Activated naive CD8-positive, alpha-beta T cell treated with anti-CD3 and anti-CD28 coated beads, Interleukin-2, amount 50 U/mL, for 16 hours (primary cell): ENCODE measurements at places on chromosomes 12 and 14.

DNA sequence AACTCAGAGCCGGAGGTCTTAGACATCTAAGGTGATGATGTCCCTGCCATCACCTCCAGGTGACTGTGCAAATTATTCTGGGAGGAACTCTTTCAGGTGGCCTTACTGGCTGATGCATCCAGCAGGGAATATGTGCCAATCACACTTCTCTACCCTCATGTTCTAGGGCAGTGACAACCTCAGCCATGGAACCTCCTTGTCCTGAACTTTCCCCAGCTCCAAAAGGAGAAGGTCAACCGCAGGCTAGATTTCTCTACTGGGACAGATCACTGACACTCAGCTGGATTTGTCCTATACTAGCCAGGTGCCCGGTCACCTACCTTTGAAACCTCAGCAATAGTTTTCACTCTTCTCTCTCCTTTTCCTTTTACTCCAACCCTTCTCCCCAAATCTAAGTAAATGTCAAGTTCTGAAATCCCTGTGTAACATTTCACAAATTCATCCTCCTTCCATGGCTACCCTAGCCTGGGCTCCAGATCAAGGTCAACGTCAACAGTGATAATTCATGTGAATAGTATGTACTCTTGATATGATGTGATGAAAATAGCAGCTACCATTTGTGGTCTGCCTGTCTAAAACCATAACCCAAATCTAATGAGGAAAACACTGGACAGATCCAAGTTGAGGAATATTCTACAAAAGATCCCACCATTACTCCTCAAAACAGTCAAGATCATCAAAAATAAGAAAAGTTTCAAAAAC is 115.0 kb upstream of the EGLN3 start:
- no peak for DNase-seq

DNA sequence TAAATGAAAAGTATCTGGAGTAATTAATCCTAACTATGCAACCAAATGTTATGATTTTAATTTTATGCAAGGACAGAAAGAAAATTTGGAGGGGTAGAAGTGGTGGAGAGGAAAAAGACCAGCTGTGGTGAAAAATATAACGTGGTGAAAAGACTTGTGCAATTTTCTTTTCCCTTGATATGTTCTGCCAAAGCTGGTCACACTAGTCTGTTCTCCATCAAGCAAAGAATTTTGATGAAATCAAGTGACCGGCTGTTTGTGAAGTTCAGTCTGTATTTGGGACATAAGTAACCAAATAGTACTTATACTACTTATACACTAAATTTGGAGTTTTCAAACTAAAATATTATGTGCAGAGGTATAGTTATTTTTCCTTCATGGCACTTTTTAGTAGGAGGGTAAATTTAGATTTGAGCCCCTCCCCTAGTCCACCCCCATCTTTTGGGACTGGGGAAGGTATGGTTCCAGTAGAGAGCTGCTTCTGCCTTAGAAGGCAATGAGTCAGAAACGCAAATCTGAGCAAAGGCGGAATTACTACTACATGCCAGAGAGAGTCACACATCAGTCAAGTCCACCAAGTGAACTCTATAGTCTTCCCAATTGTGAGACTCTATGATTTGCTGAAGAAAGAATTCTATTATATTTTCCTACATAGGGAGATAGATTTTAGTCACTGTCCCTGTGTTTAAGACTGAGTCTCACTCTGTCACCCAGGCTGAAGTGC is 229.7 kb downstream of the SLC25A21 start:
- no peak for DNase-seq

DNA sequence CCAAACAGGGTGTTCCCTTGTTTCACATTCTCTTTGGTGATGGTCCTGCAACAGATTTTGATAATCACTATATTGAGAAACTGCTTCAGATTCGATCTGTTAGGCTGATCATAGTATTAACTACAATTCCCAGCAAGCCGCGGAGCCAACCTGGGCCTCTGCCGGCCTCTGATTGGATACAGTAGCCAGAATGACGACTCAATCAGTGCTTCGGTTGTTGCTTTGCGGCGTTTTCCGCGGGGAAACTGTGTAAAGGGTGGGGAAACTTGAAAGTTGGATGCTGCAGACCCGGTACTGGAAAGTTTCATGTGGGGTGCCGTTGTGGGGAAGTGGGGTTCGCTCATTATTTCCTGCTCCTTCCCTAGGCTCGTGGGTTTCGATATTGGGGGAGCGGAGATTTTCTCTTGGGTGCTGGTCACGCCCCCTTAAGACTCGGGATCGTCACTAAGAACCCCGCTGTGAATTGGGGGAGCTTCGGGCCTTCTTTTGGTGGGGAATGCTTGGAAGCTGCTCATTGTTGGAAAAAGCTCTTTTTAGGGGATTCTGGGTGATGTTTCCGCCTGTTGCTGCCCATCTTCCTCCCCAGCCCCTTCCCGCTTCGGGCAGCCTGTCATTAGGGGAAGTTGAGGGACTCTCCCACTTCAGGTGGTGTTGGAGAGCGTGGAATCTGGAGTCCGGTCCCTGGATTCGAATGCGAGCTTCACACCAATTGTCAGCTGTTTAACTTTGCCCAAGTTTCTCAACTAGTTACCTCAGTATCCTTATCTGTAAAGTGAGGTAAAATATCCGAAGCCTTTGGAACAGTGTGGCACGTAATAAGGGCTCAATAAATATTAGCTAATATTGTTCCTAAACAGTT is at the start of gene RAD51B:
Gene RAD51B (plus strand): TSS at position 217 of the 859 bp plus-strand sequence.
- DNase-seq, result peak; percentile 61

DNA sequence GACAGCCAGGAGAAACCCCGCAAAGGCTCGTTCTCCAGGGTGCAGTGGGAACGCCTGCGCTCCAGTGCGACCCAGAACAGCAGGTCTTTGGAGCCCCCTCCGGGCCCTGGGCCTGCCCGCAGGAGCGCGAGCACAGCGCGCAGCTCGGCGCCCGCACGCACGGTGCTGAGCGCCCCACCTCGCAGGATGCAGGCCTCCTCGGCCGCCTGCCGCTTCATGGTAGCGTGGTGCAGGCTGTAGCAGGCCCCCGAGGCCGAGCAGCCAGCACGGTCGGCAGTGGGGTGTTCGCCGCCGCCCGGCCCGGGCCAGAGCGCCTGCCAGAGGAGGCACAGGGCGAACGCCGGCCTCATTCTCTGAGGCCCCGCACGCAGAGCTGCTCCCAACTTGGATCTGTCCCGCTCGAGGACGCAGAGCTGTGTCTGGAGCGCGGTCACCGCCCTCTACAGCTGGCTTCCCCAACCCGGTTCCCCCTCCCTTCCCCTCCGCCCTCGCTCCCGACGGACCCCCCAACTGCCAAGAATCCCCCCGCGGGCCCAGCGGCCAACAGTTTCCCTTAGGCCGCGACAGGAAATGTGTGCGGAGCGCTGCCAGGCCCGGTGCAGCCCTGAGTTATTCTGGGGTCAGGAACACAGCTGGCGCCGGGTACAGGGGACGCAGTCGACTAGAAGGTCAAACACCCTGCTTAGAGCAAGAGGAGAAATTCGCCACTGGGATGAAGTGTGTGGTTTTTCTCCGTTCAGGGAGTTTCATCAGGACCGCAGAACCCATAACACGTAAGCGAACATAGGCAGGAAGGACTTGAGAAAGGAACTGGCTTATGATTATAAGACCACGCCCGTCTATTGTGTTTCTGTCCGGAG is at the start of gene CLEC14A:
Gene CLEC14A (minus strand): TSS at position 421 of the 860 bp plus-strand sequence. CDS start 71 bp downstream, at position 350.
- DNase-seq, result no peak

- DNase-seq, result no peak
These were observed 34.3 kb upstream of the LRRC10 start for GRCh38 chr12:69645031-69645430.

- no peak for DNase-seq
These were observed 41.9 kb downstream of the DIP2B start for GRCh38 chr12:50546441-50547318.

GRCh38 chr14:65756880-65757279 is 344.4 kb downstream of the FUT8 start:
- no peak for DNase-seq

- no peak for DNase-seq
These were observed 47.6 kb downstream of the TAOK3 start for GRCh38 chr12:118325081-118325480.

DNA sequence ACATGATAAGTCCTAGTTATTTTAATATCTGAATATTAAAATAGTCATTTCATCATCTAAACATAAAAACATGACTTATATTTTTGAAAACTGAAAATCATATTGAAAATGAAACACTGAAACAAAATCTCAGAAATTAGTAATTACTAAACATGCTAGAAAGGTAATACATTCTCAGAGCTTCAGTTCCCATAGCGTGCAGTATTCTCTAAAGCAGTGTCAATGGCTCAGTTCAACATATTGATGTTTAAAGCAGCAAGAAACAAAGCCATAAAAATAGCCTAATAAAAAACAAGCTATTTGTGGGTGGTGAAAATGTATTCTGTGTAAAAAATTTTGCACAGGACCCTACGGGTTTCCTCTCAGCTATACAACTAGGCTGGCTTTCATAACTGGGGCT is 1337.4 kb downstream of the FSCB start:
- no peak for DNase-seq

GRCh38 chr14:83556065-83556464 is 1973.9 kb upstream of the FLRT2 start:
- no peak for DNase-seq

- DNase-seq, result no peak
These were observed 21.6 kb upstream of the TEX22 start for GRCh38 chr14:105376521-105377440.

GRCh38 chr12:79407671-79408622 is 282.8 kb downstream of the PAWR start:
- no peak for DNase-seq

DNA sequence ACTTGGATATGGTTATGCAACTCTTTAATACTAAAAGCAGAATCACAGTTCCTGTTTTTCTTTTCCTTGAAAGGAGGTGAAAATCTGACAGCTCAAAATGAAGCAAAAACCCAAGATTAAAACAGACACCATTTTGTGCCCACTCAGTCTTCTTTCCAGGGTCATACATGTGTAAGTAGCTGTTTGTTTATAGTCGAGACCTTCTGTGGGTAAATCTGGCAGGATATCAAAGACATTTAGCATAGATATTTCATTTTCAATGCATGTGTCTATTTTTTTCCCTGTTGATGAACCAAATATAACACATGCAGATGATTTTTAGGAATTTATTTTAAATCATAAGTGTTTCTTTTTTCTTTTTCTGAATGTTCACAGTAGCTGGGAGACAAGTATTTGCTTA is 398.8 kb downstream of the FOXG1 start:
- no peak for DNase-seq

- no peak for DNase-seq
These were observed 4.4 kb downstream of the KRT2 start for GRCh38 chr12:52647601-52648000.

DNA sequence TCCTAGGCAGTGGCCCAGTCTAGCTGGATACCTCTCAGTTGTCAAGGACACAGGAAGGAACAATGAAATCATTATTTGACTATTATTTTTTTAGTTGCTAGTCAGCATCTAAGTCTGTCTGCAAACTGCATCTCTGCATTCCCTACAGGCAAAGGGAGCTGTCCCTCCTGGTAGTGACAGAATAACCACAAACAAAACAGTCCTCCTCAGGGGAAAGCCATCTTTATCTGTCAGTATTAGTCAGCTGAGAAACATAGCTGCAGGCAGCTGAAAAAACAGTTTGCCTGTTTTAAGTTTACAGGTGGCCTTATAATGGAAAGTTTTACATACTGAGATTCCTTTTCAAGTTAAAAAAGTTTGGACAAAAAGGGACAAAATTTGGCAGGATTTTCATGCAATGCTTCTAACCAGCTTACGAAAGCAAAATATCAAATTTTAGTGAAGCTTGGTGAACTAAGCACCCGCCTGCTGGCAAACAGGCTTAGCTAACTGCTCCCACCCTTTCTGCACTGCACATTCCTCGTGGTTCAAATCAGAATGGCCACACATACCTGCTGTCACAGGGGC is 29.5 kb downstream of the SLC25A21 start:
- no peak for DNase-seq

GRCh38 chr12:50400638-50401499 is at the start of gene LARP4:
LARP4 (plus strand) TSS chr12:50400885; CDS start chr12:50401011, 126 bp downstream.
- DNase-seq, result peak; percentile 84

DNA sequence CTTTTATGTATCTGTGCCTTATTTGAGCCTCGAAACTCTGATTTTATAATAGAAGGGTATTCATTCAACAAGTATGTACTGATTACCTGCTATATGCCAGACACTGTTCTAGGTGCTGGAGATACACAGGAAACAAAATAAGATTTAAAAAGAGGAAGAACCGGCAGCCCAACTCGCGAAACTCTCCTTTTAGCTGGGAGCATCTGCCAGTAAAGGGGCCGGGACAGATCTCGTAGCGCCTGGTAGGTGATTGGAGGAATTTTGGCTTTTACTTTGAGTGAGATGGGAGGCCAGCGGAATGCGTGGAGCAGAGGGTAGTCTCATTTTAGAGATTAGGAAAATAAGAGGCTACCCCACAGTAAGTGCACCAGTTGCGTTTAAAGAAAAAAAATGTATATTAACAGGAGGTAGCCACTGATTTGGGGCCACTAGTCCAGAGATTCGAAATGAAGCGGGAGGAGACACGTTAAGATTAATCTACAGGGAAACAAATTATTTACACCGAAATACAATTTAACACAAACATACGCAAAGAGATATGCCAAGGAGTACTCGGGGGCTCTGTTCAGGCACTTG is 520 bp upstream of the MON2 start:
- DNase-seq, result no peak

DNA sequence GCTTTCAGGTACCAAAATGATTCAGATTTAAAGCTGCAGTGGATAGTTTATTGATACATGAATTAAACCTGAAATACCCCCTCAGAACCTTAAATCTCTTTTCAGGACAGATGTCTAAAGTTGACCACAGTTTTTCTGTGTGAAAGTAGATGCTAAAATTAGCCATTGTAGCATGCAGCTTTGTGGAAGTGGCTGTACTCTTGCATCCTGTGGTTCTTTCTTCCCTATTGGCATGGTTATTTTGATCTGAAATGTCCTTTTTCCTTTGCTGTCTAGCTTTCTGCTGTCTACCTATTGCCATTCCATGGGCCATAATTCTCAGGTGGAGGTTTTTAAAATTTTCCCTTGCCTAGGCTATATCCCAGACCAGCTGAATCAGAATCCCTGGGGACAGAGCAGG is 455.6 kb downstream of the ZFP36L1 start:
- no peak for DNase-seq

DNA sequence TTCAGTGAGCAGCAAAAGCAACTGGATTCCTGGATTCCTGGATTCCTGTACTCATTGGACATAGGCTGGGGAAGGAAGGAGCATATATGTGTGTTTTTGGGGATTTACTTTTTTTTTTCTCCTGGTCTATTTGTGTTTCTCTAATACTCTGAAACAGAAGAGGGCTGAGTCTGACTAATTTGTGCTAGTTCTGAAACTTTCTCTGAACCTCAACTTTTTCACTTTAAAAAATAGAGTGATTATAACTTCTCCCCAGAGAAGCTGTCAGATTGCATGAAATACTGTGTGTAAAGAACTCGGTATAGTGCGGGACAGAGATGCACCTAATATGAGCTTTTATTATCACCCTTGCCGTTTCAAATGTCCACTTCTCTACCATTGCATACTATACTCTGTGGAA is 529.5 kb downstream of the TMTC2 start:
- no peak for DNase-seq

DNA sequence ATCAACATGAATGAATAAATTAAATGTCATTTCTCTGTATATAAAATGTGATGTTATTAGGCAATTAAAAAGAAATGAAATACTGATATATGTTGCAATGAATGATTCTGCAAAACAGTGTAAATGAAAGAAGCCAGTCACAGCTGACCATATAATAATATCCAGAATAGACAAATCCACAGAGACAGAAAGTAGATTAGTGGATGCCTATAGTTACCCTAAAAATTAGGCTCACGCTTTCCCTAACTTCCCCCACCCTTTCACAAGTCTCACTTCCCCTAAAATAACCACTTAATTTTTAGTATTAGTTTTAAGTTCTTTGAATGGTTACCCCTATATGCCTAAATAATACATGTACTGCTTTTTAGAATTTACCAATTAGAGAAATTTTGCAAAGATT is 348.9 kb upstream of the FAR2 start:
- DNase-seq, result no peak

GRCh38 chr12:18696971-18697602 is 40.7 kb downstream of the PLCZ1 start:
- no peak for DNase-seq
